Osteoblast (primary cell): ENCODE measurements at places on chromosomes 3 and 15. TPM values are rescaled to one million over a fixed set of nuclear protein-coding genes. Genes with fewer than 3 reads are reported as not detected.
A peak's percentile ranks its signal among the peaks of the same experiment; 100 is the strongest.

Gene DNAJB11
- 33.9 and 35.8 TPM in 2 replicates for total RNA-seq

Gene SKOR1
- total RNA-seq: 0.29 and 0.36 TPM in 2 replicates

Gene CSTA
- 18.1 and 18.3 TPM in 2 replicates for total RNA-seq

DNA sequence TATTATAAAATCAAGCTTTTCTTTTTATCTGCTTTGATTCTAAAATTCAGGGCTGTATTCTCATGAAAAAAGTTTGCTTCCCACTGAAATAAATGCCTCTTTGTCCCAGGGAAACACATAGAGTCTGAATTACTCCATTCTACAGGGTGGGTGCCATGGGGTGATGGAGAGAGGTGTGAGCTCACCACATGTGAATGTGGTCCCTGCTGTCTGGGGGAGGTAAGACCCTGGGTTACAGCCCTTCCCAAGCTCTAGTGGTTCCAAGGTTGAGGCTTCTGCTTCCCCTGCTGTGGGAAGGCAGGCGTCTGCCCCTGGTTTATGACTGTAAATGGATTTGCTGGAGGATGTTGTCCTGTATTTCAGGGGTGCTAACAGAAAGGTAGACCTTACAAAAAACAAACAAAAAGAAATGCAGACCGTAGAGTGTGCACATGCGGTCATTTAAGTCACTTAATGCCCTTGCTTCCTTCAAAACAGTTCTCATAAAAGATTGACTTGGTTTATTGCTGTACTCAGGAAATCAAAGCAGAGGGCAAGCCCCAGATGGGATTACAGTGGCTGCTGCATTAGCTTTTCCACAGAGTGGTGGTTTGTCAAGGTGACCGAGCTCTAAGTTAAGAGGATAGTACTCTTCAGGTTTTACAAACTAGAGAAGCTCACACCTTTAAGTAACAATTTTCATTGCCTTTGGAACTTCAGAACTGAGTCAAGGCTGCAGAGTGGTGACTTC is 49.2 kb downstream of the CTDSPL start:
- no peak for DNase-seq

DNA sequence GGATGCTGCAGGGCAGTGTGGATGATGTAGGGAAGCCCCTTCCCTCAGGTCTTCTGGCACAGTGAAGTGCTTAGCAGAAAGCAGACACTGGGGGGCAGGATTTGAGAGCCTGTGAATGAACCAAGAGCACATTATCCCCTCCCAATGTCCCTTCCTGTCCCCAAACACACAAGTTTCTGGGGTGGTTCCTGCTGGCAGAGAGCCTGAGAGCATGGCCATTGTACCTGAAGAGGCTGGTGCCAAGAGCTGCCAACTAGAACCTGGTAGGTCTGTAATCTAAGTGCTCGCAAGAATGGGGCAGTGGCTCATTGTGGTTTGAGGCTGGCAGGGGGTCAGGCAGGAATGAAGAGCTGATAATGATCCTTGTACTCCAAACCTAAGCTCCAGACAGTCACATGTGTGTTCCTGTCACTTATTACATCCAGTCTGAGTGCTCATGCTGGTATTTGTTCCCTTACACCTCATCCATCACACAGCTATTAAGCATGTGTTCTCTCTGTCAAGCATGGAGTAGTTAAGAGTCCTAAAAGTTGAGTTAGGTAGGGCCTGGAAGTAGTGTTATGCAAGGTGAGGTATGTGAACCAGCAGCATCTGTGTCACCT is 6.7 kb upstream of the CCR1 start:
- peak; percentile 55 for DNase-seq

GRCh38 chr3:146339349-146339748 is 88.4 kb upstream of the PLSCR4 start:
- DNase-seq: no peak

DNA sequence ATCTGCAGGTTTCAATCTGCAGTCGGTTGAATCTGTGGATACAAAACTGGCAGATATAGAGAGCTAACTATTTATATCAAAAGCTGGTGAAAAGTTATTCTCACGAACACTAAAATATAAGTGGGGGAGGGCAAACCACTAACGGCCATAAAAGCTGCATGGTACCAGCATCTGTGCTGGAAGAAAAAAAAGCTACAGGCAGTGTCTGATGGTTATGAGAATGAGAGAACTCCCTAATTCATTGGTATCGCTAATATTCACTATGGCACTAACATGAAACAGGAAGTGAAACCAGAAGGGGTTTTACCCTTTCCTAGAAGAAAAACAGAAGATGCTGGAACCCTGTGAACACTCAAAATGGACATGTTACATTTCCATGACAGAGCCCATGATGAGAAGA is 15.9 kb downstream of the CEP70 start:
- no peak for DNase-seq

- peak; percentile 75 for DNase-seq
Observed at GRCh38 chr3:14377838-14378169, 24.6 kb upstream of the SLC6A6 start.

GRCh38 chr3:121072133-121072532 is 164.1 kb downstream of the STXBP5L start:
- DNase-seq: no peak

DNA sequence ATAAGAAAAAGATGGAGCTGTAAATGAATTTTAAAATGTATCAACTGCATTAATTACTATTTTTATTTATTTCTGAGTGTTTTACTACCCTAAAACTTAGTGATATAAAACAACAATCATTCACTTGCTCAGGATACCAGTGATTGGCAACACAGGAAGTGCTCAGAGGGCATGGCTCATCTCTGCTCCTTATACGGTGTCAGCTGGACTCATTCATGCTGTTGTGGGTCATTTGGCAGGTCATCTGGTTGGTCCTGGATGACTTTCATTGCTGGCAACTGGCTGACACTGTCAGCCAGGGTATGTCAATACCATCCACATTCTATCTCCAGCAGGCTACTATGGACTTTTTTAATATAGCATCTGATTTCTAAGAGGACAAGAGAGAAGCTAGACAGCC is 689.6 kb upstream of the NECTIN3 start:
- DNase-seq: no peak

DNA sequence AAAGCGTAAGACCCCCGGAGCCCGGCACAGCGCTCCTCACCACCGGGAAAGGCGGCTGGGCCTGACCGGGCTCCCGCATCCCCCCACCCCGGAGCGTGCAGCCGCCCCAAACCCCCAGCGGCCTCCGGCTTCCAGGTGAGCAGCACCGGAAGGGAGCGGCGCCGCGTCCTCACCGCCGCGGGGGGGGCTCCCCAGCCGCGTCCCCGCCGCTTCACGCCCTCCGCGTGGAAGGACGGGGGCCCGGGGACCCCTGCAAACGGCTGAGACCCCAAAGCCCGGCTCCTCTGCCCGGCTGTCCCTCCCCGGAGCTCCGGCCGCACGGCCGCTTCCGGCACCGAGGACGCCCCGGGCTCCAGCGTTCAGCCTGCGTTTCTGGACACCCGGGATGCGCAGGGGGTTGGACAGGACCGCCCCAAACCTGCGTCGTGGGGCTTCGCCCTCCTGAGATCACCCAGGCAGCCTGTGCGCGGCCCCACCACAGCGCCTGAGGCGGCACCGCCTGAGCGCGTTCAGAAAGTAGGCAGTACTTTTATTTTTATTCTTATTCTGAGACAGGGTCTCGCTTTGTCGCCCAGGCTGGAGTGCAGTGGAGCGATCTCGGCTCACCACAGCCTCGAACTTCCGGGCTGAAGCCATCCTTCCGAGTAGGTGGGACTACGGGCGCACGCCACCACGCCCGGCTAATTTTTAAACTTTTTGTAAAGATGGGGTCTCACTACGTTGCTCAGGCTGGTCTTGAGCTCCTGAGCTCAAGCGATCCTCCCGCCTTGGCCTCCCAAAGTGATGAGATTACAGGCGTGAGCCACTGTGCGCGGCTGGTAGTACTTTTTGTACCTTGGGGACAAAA is 51.6 kb upstream of the BLM start:
- DNase-seq: peak; percentile 93

DNA sequence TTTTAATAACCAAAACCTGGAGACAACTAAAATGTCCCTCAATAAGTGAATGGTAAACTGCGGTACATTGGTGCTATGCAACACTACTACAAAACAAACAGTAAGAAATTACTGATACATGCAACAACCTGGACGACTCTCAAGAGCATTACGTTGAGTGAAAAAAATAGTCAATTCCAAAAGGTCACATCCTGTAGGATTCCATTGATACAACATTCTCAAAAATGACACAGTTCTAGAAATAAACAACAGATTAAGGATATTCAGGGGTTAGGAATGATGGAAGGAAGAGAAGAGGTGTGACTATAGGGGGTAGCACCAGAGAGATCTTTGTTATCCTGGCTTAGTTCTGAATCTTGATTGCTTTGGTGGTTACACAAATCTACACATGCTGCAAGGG is 72.2 kb downstream of the ZNF148 start:
- no peak for DNase-seq

- no peak for DNase-seq
Observed at GRCh38 chr3:40404591-40405198, 17.7 kb downstream of the ENTPD3 start.

DNA sequence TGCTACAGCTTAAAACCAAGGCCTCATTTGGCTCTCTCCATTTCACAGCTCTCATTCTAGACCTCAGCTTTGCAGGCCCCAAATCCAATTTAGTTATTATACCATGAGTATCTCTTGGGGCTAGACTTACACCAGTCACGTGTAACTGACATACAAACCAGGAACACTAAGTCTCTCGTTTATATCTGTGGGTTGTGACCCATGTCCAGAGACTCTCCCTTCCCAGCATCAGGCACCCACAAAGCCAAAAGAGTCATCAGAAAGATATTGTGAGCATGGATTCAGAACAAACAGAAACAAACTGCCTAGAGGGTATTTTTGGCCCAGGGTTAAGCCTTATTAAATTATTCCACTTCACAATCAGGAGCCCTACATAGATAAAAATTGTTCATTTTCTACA is 5.6 kb upstream of the CCDC13 start:
- DNase-seq: peak; percentile 88
